ENCODE measurements at places on chromosomes 1 and 21.
A peak's percentile ranks its signal among the peaks of the same experiment; 100 is the strongest.

DNA sequence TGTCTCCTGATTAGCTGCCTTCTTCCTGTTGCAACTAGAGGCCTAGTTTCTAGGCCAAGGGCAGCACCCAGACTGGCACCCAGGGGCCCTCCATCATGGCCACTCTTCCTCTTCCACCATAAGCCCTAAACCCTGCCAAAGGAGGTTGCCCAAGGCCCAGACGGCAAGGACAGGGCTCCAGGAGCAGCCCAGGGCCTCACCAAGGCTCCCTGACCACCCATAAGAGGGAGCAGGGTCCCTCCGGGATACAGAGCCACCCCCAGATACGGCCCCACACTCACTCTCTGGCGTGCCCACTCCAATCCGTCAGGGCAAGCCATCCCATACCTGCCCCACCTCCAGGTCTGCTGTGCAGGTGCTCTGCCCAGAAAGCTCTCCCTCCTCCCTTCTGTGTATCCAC lies 79.9 kb downstream of the ITPKB start:
- no peak for DNase-seq

DNA sequence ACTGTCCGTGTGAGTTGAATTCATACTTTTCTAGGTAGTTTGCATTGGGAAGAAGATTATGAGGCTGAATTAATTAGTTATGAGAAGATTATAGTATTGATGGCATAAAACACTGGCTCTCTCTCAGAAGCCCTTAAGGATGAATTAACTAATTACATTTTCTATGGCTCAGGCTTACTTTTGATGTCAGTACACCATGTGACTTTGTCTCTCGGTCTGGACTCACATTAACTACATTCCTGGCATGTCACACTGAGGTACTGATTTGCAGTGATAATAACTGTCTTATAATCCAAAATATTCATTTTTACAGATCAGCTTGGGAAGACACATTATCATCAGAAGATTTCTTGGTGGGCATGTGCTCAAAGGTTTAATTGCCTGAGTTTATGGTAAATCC lies 362.2 kb downstream of the ZP4 start:
- no peak for DNase-seq

- no peak for DNase-seq
Observed at GRCh38 chr1:198649968-198650338, 11.1 kb downstream of the PTPRC start.

DNA sequence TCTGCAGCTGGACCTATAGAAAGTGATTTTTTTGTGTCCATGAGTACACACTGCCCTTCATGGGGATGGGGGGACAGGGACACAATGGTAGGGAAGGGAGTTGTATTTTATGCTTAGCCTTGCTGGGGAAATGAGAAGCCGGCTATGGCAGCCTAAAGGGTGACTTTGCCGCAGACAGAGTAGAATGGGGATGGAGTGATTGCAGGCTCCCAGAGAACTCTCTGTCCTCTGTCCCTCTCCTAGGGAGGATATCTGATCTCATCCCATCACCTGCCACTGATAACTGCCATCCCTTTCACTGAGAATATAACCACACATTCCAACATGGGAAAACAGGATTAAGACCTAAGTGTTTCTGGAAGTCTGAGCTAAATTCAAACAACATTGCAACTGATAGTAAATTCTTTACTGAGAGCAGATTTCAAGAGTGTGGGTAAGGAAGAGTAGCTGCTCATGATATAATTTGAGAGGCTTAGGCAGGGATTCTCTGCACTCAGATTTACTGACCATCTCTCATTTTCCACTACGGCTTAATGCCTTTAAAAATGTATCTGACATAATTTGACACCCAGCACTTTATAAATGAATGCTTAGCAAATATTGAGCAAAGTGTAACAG lies 13.9 kb downstream of the SH2D1B start:
- no peak for DNase-seq

GRCh38 chr1:229714964-229715603 lies 89.0 kb downstream of the URB2 start:
- DNase-seq, result peak; percentile 5

- DNase-seq, result no peak
Observed at GRCh38 chr1:223319905-223320580, 43.9 kb downstream of the SUSD4 start.

- no peak for DNase-seq
Observed at GRCh38 chr1:234755449-234755863, 145.5 kb upstream of the IRF2BP2 start.

DNA sequence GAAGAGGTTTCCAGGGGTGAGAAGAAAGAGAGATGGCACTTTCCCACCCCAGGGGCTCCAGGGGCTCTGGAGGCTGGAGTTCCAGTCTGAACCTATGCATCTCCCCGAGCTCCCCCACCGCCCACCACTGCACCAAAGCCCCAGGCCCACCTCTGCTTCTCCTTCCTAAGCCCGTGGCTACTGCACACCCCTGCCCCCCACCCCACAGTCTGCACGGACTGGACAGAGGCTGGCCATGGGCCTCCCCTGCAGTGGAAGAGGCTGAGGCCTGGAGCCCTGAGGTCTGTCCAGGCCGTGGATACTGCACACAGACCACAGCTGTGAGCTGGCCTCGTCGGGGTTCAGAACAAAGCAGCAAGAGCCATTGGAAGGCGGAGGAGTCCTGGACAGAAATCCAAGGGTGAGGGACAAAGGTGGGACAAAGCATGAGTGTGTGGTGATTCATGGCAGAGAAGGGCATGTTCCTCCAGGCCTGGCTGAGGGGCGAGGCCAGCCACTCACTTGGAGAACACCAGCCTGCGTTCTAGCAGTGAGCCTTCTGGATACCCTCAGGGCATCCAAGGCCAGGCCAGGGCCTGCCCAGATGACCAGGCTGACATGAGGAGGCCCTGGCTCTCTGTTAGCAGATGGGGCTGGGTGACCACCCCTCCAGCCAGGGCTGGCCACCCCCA lies 244.8 kb upstream of the VAMP3 start:
- no peak for DNase-seq

GRCh38 chr1:174839211-174839610 lies 160.5 kb upstream of the CACYBP start:
- no peak for DNase-seq

DNA sequence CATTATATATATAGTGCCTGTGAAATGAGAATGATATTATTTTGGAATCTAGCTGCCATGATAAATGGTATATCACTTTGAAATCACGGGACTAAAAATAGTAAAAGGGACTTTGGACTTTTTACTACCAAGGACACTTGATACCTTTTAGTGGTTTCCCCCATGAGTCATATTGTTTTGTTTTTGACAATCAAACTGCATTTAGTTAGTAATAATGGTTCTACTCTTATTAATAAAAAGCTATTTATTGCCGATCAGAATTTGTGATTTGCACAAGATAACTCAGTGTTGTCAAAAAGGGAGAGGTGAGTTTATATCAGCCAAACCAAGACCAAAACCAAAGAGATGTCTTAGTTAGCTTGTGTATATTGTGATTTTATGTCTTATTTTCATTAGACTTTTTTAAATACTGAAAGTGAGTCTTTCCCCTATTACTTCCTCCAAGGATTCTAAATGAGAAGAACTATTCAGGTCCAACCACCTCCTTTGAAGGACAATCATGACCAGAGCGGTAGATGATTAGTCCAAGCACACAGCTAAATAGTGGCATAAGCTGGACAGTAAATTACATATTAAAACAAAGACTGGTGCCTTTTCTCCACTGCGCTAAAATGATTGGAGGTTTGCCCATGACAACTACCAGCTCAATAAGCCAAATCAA lies 281.7 kb upstream of the ESRRG start:
- no peak for DNase-seq

- no peak for DNase-seq
Observed at GRCh38 chr1:52569449-52570210, 16.7 kb upstream of the TUT4 start.

- no peak for DNase-seq
Observed at GRCh38 chr1:10639775-10640578, 156.5 kb downstream of the CASZ1 start.

DNA sequence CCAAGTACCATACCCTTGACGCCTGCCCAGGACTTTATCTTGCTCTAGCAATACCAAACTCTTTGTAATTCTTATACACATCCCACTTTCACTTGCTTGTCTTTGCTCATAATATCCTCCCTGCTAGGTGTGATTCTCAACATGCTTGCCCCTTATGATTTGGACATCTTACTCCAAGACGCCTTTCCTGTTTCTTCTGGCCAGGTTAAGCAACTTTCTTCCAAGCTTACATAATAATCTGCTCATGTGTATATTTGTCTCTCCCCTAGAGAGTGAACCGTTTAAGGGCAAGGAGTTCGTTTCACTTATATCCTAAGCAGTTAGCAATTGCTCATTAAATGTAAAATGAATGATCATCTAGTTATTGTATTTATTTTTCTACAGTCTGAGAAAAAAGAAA lies 21.8 kb downstream of the CRYZL1 start:
- DNase-seq, result no peak

- peak; percentile 52 for DNase-seq
Observed at GRCh38 chr1:223189903-223190724, 47.1 kb upstream of the TLR5 start.

DNA sequence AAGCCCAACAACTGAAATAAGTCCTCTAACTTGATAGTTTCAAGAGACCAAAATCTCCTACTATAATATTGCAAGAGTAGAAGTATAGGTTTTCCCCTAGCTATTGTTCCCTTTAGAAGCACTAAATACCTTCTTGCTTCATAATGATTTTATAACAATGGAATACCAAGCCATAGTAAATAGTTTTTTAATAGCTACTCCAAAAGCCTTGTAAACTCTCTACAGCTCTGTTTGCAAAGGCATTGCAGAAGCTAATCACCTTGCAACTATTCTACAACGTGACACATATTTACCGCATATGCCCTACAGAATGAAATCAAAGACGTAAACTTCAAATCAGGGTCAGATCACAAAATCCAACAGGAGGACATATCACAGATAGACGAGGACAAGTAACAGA lies 451.5 kb upstream of the ZRANB2 start:
- DNase-seq, result no peak

DNA sequence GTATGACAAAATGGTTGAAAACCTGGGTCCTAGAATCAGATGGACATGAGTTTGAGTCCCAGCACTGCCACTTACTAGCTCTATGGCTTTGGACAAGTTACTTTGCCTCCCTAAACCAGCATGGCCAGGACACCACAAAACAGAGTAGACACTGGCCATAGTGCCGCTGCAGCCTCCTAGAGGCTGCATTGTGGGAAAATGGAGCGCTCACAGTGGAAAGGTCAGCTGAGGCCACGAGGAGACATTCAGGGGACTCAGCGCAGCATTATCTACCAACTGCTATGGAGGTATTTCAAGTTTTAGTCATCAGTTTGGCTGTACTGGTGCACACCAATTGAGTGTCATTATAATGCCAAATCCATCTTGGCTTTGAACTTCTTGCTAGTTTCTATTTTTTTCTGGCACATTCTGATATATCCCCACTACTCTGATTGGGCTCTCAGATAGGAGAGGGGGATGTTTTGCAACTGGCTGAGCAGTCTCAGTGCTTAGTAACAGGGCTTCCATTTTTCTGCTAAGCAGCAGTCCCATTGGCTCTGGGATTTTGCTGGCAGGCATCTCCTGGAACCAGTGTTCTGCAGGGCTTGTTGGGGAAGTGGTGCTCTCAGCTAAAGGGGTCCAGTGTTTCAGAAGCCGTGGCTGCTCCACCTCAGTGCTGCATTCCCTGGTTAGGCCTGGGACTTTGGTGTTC lies 16.2 kb downstream of the NT5C1A start:
- no peak for DNase-seq

DNA sequence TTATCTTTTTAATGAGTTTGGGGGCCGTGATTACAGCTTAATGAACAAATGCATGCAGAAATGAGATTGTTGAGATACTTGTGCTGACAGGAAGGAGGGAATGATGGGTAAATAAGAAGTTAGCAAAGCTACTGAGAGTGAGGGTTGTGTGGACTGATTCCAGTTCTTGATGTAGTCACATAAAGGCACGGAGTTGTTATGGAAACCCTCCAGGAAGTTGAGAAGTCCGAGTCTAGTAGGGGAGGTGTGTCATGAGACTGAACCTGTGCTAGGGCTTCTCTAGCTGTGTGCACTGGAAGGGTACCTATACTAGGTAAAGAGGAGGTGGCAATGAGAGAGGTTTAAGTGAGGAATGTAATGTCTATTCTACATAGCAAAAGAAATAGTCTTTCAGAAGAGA lies 475.7 kb downstream of the USP25 start:
- no peak for DNase-seq

DNA sequence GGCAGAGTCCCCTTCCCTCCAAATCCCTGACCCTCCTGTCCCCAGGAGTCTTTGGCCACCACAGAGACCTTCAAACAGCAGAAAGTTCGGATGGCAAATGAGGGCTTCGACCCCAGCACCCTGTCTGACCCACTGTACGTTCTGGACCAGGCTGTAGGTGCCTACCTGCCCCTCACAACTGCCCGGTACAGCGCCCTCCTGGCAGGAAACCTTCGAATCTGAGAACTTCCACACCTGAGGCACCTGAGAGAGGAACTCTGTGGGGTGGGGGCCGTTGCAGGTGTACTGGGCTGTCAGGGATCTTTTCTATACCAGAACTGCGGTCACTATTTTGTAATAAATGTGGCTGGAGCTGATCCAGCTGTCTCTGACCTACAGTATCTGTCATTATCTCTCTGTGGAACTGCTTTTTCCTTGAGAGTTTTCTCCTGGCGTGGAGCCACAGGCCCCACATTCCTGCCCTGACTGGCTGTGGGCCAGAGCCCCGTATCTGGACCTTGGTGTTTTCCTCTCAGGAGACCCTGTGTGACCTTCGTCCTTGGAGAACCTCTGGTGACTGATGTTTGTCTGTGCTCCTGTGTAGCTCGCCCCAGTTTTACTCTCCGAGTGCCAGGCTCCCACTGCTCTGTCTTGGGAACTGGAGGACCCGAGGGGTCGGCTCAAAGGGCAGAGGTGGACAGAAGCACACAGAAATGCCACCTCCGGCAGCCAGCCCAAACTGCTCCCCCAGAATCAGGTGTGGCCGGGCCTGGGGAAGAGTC lies 4.8 kb downstream of the SLC27A3 start:
- no peak for DNase-seq

- no peak for DNase-seq
Observed at GRCh38 chr1:226733876-226734275, 5.2 kb downstream of the ITPKB start.

DNA sequence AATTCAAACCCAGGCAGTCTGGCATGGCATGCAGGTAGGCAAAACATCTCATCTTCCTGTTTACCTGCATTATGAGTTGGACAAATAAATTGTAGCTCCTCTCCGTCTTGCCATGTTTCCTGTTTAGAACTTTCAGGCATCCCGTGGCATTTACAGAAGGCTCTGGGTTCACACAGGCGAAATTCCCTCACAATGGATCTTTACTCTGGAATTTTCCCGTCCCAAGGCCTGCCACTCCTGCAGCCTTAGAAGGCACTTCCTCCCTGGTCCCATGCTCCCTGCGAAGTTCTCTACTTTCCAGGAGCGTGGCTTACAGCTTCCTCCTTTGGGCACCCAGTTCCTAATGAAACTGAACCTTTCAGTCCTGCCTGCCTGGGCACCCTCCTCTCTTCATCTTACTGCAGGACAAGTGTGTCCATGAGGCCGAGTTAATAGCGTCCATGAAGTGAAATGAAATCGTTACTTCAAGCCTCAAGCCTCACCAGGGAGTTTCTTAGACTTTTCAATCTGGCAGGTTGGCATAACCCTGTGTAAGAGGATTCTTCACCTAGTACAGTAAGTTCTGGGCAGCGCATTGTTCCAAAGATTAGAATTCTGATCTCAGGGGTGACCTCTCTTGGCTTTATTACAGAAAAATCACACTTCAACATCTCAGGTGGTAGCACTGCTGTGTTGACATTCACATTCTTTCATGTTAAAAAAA lies 36.8 kb upstream of the AHCYL1 start:
- no peak for DNase-seq

All from CD4-positive, alpha-beta T cell treated with Interleukin-6 at 100 ng/mL for 8 hours (primary cell).